ENCODE measurements at places on chromosomes 5 and 9. TPM values are rescaled to one million over a fixed set of nuclear protein-coding genes. Genes with fewer than 3 reads are reported as not detected.
A peak's percentile ranks its signal among the peaks of the same experiment; 100 is the strongest.

Gene CFAP90
- not detected for total RNA-seq

GRCh38 chr9:124749781-124750180 is 21.3 kb downstream of the NR6A1 start:
- peaks cover 5% of the 10 kb centered on the region for H3K27me3 ChIP-seq
- H3K4me3 ChIP-seq = no peak overlapping the region
- no peak for DNase-seq
- no peak overlapping the region for H3K27ac ChIP-seq

Gene SUSD1
- total RNA-seq = 18.5 TPM

- peaks cover 14% of the 10 kb centered on the region for H3K36me3 ChIP-seq
- H3K27me3 ChIP-seq = no peaks in the 10 kb centered on the region
- H3K27ac ChIP-seq = no peak overlapping the region
- no peak overlapping the region for H3K4me3 ChIP-seq
- H3K4me1 ChIP-seq = no peaks in the 10 kb centered on the region
- no peak for DNase-seq
Measured at GRCh38 chr5:168663276-168664004, 84.3 kb upstream of the PANK3 start.

DNA sequence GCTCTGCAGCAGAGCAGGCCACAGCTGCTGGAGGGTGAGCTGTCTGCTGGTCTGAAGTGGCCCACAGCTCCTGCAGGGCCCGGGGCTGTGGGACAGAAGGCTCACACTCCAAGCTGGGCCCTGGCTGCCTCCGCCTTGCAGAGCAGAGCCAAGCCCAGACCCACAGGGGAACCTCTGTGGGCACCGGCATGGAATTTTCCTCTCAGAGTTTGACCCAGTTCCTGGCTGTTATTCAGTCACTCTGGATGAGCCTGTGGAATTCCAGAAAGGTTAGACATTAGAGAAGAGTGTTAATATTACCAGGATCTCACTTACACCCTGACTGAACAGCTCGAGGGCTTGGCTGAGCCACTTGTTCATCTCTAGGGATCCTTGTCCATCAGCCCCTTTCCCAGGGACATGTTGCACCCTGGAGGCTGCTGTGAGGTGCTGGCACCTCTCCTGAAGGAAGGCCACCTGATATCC is 17.5 kb downstream of the IL9 start:
- no peaks in the 10 kb centered on the region for H3K36me3 ChIP-seq
- no peak overlapping the region for H3K4me3 ChIP-seq
- no peak overlapping the region for H3K27ac ChIP-seq
- no peak for DNase-seq
- peaks cover 35% of the 10 kb centered on the region for H3K27me3 ChIP-seq

Gene GLIPR2
- 101 TPM for total RNA-seq

Gene FOXD4
- total RNA-seq = 0.44 TPM

DNA sequence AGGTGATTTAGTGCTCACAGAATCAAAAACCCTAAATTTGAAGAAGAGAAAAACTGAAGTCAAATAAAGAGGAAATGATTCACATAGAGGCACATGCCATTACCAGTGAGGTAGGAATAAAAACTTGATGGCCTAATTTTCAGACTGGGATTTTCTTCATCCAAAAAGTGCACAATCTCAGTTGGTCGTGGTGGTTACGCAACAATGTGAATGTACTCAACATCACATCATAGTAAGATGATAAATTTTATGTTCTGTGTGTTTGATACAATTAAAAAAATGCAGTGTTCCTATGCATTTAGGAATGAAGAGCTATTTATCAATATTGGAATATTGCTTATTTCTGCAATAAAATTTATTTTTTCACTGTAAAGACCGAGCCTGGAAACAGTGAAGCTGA is 60.7 kb downstream of the SV2C start:
- no peak overlapping the region for H3K4me3 ChIP-seq
- no peaks in the 10 kb centered on the region for H3K4me1 ChIP-seq
- no peaks in the 10 kb centered on the region for H3K36me3 ChIP-seq

- no peak for DNase-seq
- peaks cover 5% of the 10 kb centered on the region for H3K4me1 ChIP-seq
- H3K36me3 ChIP-seq = peaks cover 4% of the 10 kb centered on the region
- H3K4me3 ChIP-seq = no peak overlapping the region
- H3K27ac ChIP-seq = no peak overlapping the region
Measured at GRCh38 chr9:124198948-124199347, 58.8 kb upstream of the NEK6 start.

GRCh38 chr9:96646081-96646991 is 8.8 kb downstream of the PRXL2C start:
- no peak for DNase-seq
- H3K4me3 ChIP-seq = no peak overlapping the region
- H3K27ac ChIP-seq = peak overlapping the region; percentile 69
- H3K27me3 ChIP-seq = no peaks in the 10 kb centered on the region

DNA sequence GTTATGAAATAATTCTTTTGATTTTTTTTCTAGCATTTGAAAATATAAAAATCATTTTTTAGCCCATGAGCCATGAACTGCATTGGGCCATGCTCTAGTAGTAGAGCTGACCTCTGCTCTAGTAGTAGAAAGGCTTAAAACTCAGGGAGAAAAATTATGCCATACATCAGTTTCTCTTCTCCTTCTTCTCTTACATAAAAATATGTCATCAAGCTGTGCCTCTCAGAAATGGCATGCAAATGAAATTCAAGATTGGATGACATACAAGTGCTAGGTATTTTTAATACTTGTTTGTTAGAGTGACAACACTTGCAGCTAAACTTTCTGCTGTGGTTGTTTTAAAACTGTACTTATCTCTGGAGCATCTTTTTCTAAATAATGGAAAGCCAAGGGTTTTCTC is 42.1 kb upstream of the TMOD1 start:
- no peaks in the 10 kb centered on the region for H3K4me1 ChIP-seq
- no peaks in the 10 kb centered on the region for H3K27me3 ChIP-seq
- DNase-seq = no peak
- peaks cover 9% of the 10 kb centered on the region for H3K36me3 ChIP-seq
- no peak overlapping the region for H3K4me3 ChIP-seq

Gene INSYN2B
- total RNA-seq = 0.12 TPM

Gene XRCC4
- 5.5 TPM for total RNA-seq

Gene IFNA21
- total RNA-seq = not detected

GRCh38 chr5:97629276-97629675 is 446.2 kb upstream of the RIOK2 start:
- no peaks in the 10 kb centered on the region for H3K27me3 ChIP-seq
- DNase-seq = no peak
- no peaks in the 10 kb centered on the region for H3K36me3 ChIP-seq
- no peak overlapping the region for H3K27ac ChIP-seq

DNA sequence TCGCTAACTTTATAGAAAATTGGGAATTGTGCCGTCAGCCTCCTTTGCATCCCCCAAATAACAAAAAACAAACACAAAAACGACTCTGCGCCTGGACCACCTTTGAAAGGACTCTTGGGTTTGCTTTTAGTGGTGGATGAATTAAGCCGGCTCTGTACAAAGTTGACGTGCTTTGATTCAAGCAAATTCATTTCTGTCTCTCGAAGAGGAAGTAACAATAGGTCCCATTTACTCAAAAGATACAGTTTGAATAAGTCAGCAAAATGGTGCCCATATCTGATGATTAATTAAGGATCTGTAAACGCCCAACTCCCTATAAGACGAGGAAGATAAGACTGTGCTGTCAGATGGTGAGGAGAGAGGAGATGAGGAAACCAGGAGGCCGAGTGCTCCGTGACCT is 67.8 kb downstream of the AK8 start:
- no peak for DNase-seq
- peaks cover 37% of the 10 kb centered on the region for H3K27me3 ChIP-seq

GRCh38 chr5:10288592-10289219 is 19.0 kb downstream of the CMBL start:
- H3K4me3 ChIP-seq = no peak overlapping the region
- H3K27ac ChIP-seq = no peak overlapping the region

DNA sequence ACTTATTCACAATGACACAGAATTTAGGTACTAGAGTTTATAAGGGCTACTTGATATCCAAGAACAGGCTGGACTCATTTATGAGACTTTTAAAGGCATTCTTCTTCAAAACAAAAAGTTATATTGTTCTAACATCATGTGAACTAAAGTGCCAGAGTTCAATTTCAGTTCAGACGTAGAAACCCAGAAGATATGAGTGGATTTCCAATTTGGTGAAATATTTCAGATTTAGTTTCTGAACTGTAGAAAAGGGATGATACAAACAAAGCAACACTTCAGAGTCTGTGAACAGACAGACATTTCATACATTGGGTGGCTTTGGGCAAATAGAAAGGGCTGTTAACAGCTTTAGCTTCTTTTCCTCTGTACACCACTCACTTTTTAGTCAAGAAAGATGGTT is 384.0 kb downstream of the NR2F1-AS1 start:
- H3K27me3 ChIP-seq = no peaks in the 10 kb centered on the region
- peaks cover 19% of the 10 kb centered on the region for H3K4me1 ChIP-seq
- H3K36me3 ChIP-seq = no peaks in the 10 kb centered on the region
- DNase-seq = no peak
- no peak overlapping the region for H3K27ac ChIP-seq

DNA sequence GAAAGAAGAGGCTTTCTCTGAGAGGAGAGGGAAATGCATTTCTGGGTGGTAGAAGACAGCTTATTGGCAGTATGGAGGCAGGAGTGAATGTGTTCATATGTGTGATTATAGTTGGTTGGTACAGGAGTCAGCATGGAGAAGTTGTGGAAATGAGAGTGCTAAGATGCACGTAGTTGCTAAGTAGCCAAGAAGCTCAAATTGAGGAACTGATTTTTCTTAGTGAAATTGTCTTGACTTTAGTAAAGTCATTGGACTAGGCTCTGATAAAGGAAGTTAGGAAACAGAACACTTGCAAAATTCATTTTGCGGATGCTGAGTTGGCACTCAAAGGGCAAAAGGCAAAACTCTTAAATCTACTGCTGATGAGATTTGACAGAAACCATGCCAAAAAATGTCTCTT is 158.9 kb upstream of the VCAN start:
- no peak overlapping the region for H3K27ac ChIP-seq
- no peak overlapping the region for H3K4me3 ChIP-seq
- DNase-seq = no peak
- peaks cover 17% of the 10 kb centered on the region for H3K4me1 ChIP-seq

DNA sequence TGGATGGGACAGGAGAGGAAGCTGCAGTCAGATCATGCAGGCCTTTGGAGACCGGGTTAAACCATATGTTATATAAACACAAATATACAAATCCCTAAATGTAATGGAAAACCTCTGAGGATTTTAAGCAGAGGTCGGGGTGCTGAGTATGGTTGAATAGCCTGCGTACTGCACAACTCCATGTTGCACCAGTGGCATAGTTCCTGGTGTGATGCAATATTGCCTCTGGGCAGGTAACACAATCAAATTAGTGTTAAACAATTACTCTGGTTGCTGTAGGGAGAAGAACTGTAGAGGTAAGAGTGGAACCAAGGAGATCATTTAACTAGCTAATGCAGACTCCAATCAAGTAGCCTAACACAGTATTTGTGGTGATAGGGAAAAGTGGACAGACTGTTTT is 21.3 kb upstream of the RNF145 start:
- no peaks in the 10 kb centered on the region for H3K4me1 ChIP-seq
- H3K36me3 ChIP-seq = peaks cover 2% of the 10 kb centered on the region
- no peak overlapping the region for H3K27ac ChIP-seq
- no peak overlapping the region for H3K4me3 ChIP-seq
- no peaks in the 10 kb centered on the region for H3K27me3 ChIP-seq

DNA sequence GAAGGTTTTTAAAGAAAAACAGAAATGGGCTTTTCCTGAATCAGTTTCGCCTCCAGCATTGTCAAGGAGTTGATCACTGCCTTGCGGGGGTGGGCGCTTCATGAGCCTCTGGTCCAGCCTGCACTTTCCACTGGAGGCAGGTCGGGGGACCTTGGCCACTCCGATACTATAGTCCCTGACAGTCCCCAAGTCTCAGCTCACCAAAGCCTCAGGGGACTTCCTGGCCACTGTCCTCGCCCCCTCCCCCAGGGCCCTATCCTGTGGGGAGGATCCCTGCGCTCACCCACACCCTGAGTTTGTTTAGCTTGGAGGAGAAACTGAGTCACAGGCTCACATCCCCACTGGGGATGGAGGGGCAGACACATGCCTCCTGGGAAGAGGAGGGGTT is 1.4 kb downstream of the SLC6A19 start:
- DNase-seq = peak; percentile 58
- no peaks in the 10 kb centered on the region for H3K36me3 ChIP-seq
- no peaks in the 10 kb centered on the region for H3K4me1 ChIP-seq
- peaks cover 29% of the 10 kb centered on the region for H3K27me3 ChIP-seq
- H3K27ac ChIP-seq = no peak overlapping the region
- no peak overlapping the region for H3K4me3 ChIP-seq

GRCh38 chr9:38047301-38048251 is 21.5 kb downstream of the SHB start:
- peak; percentile 47 for DNase-seq
- peak overlapping the region; percentile 46 for H3K4me3 ChIP-seq
- no peaks in the 10 kb centered on the region for H3K36me3 ChIP-seq
- H3K27me3 ChIP-seq = no peaks in the 10 kb centered on the region
- H3K4me1 ChIP-seq = peaks cover 52% of the 10 kb centered on the region
